Stimulated activated CD4-positive, alpha-beta T cell treated with anti-CD3 and anti-CD28 coated beads, Interleukin-4, amount 100 ng/mL, for 4 hours (primary cell): ENCODE measurements at places on chromosomes 6 and 20.

- no peak for DNase-seq
Observed at GRCh38 chr6:18360188-18360587, 27.0 kb upstream of the RNF144B start.

GRCh38 chr6:138769102-138769676, 4.4 kb upstream of the CCDC28A start:
- no peak for DNase-seq

DNA sequence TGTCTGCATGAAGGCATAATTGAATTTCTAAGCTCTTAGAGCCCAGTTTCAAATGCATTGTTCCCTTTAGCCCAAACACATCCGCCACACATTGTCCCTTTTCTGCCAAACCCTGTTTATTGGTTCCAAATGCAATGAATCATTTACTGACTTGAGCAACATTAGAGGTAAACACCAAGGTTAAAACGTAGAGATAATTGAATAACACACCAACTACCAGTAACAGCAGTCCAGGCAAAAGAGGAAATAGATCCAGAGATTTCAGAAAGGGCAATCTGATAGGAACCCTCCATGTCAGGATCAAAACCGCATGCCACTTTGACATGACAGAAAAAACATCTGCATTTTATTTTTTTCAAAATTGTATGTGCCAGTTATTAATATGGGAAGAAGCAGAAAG, 114.8 kb downstream of the PKHD1 start:
- DNase-seq: no peak

- DNase-seq: no peak
Observed at GRCh38 chr20:48787861-48788375, 39.9 kb downstream of the PREX1 start.

- no peak for DNase-seq
Observed at GRCh38 chr20:25044660-25045342, 13.1 kb downstream of the ACSS1 start.

DNA sequence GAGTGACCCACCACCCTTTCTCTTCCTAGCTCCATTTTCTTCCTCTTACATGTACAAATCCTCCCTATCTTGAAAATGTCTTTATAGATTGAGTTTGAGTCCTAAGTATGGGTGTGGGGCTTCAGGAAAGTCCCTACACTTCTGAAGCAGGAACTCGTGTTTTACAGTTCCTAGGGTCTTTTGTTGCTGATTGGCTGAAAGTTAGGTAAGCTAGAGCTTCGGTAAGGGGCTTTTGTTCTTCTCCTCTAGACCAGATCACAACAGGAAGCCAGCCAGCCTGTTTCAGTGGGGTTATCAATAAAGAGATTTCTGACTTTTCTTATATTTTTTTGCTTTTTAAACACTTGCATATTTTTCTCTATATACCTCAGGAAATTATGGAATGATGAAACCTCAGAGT, 51.3 kb downstream of the CNR1 start:
- no peak for DNase-seq
